H7 (cell line): ENCODE measurements at places on chromosomes 3 and 15.

DNA sequence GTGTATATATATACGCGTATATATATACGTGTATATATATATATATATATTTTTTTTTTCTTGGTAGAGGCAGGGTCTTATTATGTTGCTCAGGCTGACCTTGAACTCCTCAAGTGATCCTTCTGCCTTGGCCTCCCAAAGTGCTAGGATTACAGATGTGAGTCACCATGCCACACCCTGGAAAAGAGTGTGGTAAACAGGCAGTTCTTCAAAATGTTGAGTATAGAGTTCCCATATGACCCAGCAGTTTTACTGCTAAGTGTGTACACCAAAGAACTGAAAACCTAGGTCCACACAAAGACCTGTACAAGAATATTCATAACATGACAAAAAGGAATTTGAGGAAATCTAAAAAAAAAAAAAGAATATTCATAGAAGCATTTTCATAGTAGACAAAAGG lies 71.8 kb upstream of the GCNT3 start:
- no peak for DNase-seq

DNA sequence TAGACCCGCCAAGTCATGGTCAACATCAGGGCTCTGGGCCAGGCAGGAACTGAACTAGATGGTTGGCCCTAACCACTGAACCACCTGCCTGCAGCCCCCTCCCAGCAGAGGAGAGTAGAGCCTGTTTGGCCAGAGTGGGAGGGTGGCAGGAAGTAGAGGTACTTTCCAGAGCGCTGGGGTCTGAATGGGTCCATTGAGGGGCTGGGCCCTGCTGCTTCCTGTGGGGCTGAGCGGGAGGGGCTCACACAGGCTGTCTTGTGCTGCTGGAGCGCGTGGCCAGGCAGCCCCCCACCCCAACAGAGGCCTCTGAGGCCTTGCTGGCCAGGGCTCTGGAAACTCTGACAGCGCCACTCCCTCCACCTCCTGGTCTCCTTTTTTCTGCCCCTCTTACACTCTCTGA lies 17.4 kb downstream of the CSPG4 start:
- DNase-seq = no peak

DNA sequence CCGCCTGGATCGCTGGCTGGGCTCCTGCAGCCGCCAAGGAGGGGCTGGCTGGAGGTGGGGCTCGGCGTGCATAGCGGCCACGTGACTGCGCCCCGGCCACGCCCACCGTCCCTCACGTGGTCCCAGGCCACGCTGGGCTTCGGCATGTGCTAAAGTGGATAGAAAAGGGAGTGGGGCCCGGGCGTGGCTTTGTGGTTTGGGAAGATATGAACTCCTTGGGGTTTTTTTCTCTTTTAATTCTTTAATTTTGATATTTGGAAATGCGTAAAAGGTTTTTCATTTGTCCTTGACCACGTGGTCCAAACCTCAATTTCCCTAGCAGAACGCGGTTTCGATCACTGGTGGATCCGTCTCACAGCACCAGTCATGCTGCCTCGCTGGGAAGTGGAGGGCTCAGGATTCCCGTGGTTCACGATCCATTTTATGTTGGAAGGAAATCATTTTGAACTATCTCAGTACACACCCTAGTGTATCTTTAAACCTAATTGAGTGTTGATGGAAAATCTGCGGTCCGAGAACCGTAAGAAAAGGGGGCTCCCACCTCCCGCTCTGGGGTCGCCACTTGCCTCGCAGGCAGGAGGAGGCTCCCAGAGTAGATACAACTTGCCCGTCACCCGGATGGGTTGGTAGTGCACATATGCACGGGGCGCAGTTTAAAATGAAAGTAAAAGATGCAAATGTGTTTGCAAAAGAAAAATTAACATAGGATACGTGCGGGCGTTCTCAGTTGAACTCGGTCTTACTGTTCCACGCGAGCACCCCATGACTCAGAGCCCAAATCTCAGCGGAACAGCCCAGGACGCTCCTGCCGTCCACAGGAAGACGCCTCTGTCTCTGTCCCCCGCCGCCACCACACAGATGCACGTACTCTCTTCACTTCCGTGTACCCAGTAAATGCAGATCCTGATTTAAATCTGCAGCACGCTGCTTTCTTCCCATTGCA lies 141.9 kb downstream of the PGPEP1L start:
- DNase-seq = peak; percentile 50

DNA sequence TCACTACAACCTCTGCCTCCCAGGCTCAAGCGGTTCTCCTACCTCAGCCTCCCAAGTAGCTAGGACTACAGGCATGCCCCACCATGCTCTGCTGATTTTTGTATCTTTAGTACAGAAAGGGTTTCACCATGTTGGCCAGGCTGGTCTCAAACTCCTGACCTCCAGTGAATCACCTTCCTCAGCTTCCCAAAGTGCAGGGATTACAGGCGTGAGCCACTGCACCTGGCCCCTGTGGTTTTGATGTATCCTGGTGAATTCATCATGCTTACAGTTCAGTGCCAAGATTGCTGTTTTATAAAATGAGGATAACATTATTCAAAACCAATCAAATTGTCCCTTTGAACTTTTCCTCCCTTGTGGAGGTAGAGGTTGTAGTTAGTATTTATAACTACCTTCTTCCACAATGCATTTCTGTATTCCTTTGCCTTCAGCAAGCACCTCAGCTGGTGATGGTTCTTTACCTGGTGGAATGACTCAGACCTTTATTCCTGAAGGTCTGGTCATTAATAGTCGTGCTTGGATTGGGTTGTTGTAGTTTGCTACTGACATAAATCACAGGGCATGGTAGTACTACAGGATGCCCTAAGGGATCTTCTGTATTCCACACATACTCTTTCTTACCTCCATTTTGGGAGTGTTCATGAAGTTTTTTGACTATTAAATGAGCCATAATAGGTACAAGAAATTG lies 76.9 kb downstream of the UBP1 start:
- no peak for DNase-seq

GRCh38 chr3:188021502-188022040 lies 132.4 kb upstream of the LPP start:
- DNase-seq = no peak

- no peak for DNase-seq
These were observed 132.9 kb downstream of the C3orf38 start for GRCh38 chr3:88282528-88283241.

DNA sequence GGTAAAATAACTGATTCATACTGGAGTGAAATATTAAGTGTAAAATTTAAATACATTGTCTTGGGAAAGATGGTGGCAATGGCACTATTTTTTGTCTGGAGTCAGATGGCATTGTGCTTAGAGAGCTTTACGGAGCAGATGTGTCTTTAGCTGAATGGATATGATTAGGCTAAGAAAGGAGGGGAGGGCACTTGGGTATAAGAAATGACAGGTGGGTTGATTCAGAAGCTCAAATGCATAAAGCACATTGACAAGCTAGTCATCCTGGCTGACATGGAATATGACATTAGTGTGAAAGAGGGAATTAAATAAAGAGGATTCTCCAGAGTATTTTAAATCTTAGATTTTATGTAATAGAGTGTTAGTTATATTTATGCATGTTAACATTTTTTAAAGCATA lies 570.1 kb upstream of the CBLB start:
- no peak for DNase-seq

GRCh38 chr3:123723522-123724168 lies 138.8 kb upstream of the HACD2 start:
- DNase-seq = peak; percentile 86

- no peak for DNase-seq
These were observed 2.3 kb downstream of the ARPC4 start for GRCh38 chr3:9795207-9795606.

GRCh38 chr3:188298585-188298984 lies 144.6 kb downstream of the LPP start:
- no peak for DNase-seq

DNA sequence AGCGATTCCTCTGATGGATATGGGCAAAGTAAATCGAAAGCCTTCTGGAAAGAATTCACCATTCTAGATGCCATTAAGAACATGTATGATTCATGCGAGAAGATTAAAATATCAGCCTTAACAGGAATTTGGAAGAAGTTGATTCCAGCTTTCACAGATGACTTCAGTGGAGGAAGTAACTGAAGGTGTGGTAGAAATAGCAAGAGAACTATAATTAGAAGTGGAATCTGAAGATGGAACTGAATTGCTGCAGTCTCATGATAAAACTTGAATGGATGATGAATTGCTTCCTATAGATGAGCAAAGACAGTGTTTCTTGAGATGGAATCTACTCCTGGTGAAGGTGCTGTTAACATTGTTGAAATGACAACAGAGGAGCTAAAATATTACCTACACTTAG lies 30.1 kb upstream of the TBC1D23 start:
- DNase-seq = no peak

DNA sequence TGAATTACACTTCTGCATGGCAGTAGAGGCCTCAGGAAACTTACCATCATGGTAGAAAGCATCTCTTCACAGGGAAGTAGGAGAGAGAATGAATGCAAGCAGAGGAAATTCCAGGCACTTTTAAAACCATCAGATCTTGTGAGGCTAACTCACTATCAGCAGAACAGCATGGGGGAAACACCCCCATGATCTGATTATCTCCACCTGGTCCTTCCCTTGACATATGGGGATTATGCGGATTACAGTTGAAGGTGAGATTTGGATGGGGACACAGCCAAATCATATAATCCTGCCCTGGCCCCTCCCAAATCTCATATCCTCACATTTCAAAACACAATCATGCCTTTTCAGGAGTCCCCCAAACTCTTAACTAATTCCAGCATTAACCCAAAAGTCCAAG lies 691.1 kb downstream of the SI start:
- DNase-seq = no peak

DNA sequence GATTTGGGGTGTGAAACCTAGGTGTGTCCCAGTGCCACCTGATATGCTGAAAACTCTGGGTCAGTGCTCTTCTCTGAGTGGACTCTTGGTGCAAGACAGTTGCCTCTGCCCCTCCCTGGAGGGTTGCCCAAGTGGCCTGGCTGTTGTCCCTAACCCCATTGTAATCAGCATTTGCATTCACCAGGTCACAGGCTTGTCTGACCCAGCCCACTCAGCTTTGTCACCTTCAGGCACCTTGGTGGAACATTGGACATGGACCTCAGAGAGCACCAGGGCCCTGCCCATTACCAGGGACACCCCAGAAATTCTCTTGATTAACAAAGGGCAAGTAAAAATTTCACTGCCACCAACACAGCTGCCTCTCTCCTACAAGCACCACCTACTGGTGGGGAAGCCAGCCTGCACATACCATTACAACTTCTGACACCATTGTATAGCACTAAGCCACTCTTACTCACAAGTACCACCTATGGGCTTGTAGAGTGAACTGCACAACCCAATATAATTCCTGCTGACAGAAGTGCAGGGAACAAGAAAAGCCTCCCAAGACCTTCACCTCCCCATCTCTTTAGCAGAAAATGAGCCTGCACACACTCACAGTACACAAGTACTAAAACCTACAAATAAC lies 324.6 kb downstream of the EPHA6 start:
- DNase-seq = peak; percentile 5

DNA sequence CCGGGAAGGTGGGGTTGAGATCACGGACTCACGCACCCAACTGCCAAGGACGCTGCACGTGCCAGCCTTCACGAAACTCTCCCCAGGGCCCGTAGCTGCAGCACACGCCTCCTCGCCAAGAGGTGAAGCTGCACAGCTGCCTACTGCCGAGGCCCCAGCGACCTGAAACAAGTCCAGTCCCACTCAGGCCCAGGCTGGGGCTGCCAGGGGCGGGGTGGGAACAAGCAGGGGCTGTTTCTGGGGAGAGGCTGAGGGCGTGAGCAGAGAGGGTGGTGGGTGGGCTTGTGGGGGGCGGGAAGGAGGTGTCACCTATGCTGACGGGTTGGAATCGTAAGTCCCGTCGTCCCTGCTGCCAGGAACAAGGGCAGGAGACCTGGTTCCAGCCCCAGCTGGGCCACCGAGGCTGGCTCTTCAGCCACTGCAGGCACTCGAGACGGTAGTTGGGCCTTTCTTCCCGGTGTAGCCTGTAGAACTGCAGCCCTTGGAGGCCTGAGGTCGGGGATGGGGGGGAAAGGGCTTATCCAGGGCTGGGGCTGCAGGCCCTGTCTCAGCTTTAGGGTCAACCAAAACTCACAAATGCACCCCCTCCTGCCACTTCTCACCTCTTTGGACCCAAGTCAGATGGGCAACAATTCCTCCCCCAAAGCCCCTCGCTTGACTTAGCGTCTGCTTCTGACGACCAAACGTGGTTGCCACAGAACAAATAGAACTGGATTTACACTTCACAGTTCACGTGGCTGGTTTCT lies 44.4 kb downstream of the MUC20 start:
- DNase-seq = peak; percentile 58

DNA sequence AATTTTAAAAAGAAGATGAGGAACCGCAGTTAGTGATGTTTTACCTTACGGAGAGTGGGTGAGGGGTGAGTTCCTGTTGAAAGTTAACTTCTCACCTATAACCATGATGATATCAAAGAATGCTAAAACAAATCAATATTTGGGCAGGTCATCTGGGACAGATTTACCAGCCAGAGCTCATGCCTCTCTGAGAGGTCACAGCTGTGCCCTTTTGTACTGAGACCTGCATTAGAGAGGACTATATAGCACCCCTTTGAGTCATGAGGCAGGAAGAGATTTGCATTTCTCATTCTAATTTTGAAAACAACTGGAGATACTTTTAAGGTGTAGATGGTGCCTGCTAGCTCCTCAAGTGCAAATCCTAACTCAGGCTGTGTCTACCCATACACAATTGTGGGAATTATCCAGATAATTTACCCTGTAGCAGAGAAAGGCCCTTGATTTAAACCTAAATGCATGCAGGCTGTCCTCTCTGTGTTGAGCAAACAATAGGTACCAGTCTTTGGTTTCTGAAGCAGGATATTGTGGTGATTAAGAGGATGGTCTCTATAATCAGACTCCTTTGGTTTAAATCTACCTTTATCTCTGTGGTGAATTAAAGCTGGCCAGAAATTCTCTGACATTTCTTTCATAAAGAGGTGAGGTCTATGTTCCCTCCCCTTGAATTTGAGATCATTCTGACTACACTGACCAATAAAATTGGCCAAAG lies 5.8 kb upstream of the TM4SF4 start:
- DNase-seq = no peak

- DNase-seq = no peak
These were observed 334.1 kb downstream of the RBMS3 start for GRCh38 chr3:29614954-29615353.
